ENCODE measurements at places on chromosomes 12 and 14.

GRCh38 chr12:28351414-28351813 is 161.2 kb downstream of the CCDC91 start:
- DNase-seq: no peak

DNA sequence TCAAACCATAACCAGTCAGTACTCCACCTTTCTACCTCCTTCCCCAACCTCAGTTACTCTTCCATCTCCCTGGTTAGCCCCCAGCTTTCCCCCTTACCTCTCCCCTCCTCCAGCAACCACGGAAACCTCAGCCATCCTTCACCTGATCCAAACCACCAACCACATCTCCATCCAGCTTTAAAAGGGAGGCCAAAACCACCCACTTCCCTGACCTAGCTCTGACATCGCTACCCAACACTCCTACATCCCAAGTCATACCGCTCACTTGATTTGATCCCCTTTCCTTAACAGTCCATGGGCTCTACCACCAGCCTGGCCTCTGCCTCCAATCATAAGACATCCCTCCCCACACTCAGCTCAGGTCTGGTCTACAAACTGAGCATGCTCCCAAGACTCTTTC is 1.5 kb downstream of the RAB35 start:
- DNase-seq: no peak

DNA sequence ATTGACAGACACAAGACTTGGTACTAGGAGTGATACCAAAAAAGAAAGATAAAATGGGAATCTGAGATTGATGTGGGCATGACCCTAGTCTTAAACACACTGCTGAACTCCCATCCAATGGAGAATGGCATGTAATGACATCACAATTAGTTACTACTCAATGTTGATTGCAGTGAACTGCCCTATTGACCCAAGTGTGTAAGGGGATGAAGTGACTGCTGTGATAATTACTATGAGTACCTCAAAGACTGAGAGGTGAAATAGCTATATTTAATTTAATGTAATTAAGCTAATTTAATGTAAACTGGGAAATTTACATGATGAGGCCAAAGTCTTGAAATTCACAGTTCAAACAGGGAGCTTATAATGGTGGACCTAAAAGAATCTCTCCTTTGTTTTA is at the start of gene ADAM20:
Gene ADAM20 (minus strand): TSS at position 101 of the 400 bp plus-strand sequence. CDS start 10,247 bp downstream, outside the sequence.
- DNase-seq: no peak

DNA sequence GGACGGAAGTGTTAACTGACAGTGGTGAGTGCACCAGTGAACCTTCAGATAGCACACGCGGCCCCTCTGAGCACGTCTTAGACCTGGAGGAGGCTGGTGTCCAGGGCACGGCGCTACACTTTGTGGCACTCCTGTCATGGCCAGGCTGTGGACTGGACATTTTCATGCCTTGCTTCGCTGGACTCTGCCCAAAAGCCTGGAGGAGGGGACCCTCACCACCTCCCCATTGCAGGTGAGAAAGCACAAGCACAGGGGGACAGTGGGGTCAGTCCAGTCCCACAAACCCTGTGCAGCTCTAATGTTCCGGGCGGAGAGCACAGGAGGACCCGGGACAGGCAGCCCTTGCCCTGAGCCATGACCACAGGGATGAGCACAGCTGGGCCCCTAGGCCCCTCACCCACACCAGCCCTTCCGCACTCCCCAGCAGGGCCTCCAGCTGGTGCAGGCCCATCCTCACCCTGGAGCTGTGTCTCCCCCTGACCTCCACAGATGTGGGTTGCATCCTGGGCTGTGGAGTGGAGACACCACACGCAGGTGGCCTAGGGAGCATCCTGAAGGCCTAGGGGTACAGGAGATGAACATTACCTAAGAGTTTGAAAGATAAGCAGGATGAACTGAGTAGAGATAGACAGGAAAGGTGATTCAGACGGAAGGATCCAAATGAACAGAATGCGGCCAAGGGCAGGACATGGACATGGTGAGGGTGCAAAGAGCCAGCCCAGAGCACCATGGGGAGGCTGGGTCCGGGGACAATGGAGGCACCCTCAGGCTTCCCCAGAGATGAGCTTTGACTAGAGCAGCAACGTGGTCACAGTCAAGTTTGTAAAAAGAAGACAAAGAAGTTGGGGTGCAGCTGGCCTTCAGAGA is 132.8 kb downstream of the BCL11B start:
- peak; percentile 75 for DNase-seq

DNA sequence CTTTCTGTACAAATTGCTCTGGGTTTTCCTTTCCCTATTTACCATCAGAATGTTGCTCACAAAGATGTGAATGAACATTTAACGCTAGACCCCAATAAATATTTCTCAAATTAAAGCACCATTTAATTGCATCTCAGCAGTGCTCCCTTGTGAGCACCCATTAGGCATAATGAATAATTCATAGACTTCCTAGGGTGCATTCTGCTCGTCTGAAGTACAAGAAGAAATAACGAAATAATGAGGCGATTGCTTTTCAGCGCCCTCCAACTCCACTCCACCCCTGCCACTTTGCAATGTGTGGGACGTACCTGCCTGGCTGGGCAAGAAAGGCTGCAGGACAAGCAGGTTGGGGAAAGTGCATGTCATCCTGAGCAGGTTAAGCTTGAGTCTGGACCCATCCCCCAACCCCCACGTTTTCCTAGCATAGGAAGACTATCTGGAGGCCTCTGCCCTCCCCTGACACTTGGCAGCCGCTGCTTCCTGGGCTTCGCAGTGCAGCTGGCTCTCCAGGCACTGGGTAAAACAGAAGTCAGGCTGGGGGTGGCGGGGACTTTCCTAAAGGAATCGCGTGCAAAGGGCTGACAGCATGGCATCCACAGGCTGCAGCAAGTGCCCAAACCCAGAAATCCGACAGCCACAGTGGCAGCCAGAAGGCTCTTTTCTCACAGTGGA is 253.7 kb downstream of the DUSP6 start:
- DNase-seq: no peak

DNA sequence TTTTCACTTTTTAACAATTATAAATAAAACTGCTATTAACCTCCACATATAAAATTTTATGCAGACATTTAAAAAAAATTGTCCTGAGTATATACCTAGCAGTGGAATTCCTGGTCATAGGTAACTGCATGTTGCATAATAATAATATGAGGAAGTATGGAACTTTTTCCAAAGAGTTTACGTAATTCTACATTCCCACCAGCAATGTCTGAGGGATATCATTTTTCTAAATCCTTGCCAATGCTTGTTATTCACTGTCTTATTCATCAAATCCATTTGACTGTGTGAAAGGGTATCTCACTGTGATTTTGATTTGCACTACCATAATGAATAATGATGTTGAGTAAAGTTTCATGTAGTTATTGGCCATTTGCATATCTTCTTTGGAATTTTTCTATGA is 393.8 kb downstream of the LRFN5 start:
- DNase-seq: no peak

DNA sequence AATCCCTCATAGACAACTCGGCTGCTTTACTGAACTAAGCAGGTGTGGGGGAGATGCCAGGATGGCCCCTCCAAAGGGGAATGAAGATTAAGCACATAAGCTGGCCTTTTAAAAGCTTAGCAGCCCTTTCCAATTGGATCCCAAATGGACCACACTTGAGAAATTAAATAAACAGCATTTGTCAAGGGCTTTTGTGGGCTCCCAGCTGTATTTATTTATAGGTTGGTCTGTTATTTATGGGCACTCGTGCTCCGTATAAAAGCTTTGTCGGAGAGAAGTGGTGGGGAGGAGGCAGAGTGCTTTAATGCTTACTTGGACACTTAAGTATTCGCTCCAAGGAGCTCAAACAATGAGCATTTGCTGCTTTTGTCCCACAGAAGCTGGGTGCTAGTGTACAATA is 580.2 kb downstream of the MED13L start:
- no peak for DNase-seq

- DNase-seq: no peak
These were observed 22.3 kb downstream of the SNW1 start for GRCh38 chr14:77738559-77739250.

DNA sequence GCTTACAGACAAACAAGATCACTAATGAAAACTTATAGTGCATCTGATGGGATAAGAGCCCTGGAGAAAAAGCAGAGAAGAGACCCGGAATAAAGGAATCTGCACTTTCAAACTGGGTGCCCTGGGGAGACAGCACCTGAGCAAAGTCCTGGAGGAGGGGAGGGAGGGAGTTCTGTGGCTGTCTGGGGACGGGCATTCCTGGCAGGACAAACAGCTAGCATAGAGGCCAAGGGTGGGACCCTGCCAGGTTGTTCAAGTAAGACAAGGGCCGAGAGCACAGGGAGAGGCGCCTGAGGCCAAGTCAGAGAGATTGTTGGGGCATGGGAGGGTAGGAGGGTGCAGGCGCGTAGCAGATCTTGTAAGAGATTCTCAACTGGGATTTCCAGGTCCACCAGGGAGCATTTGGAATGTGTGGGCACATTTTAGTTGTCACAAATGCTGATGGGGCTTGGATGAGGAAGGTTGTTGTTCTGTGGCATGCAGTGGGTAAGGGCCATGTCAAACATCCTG is 14.2 kb downstream of the IQSEC3 start:
- DNase-seq: no peak

- DNase-seq: no peak
These were observed 34.8 kb upstream of the INSM2 start for GRCh38 chr14:35499180-35499579.

GRCh38 chr12:15979096-15980092 is 68.3 kb downstream of the DERA start:
- DNase-seq: no peak

- no peak for DNase-seq
These were observed 93.8 kb downstream of the PTPRB start for GRCh38 chr12:70543444-70543843.

GRCh38 chr12:116299064-116299463 is 21.6 kb upstream of the MED13L start:
- DNase-seq: no peak

- DNase-seq: no peak
These were observed 609.9 kb upstream of the TMEM132C start for GRCh38 chr12:127657036-127657435.

DNA sequence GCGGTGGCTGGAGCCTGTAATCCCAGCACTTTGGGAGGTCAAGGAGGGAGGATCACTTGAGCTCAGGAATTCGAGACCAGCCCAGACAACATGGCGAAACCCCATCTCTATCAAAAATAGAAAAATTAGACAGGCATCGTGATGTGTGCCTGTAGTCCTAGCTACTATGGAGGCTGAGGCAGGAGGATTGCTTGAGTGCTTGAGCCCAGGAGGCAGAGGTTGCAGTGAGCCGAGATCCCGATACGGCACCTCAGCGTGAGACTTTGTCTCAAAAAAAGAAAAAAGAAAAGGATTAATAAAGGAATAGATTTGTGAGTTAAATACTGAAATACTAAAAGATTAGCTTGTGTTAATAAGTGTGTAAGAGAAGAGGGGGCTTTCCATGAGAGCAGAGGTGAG is 29.4 kb downstream of the RPGRIP1 start:
- no peak for DNase-seq

DNA sequence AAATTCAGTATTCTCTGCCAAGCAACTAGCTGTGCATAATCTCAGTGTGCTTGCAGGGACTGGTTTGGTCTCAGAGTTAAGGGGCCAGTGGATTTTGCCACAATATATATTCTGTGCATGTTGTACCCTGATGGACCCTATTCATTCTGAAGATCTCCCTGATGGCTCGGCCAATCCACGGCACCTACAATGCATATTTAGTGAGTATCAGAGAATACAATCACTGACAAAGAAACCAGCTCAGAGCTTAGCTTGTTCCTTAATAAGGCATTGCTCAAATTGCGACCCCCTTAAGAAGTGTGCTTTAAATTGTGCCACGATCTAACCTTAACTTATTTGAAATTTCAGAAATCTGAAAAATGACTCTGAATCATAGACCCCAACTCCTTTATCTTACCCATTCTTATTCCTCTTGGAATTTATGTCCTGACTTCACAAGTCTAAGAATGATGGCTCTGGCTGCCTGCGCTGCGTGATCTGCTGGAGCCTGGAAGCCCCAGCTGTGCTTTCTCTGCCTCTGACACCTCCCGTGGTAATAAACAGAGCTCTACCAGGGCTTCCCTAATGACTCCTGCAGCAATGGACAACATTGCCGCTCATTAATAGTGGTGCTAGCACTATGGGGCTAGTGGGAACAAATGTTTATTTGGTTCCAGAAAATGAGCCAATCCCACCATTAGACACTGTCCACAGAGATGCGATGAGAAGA is 9.0 kb upstream of the DCAF4 start:
- no peak for DNase-seq

DNA sequence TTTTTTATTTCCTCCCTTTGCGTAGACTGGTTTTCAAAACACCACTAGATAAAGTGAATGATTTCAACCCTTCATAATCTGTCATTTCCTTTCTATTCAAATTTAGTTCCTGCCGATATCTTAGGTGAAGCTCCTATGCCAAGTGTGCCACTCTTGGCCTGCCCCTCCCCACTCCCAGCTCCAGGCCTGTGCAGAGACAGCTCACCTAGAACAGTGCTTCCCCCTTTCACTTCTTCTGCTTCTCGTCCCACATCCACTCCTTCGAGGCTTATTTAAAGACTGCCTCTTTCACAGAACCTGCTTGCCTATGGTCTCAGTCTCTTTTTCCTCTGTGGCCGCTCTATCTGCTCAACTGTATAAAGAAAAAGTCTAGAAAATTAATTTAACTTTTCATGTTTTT is 473.8 kb downstream of the RAD51B start:
- no peak for DNase-seq

DNA sequence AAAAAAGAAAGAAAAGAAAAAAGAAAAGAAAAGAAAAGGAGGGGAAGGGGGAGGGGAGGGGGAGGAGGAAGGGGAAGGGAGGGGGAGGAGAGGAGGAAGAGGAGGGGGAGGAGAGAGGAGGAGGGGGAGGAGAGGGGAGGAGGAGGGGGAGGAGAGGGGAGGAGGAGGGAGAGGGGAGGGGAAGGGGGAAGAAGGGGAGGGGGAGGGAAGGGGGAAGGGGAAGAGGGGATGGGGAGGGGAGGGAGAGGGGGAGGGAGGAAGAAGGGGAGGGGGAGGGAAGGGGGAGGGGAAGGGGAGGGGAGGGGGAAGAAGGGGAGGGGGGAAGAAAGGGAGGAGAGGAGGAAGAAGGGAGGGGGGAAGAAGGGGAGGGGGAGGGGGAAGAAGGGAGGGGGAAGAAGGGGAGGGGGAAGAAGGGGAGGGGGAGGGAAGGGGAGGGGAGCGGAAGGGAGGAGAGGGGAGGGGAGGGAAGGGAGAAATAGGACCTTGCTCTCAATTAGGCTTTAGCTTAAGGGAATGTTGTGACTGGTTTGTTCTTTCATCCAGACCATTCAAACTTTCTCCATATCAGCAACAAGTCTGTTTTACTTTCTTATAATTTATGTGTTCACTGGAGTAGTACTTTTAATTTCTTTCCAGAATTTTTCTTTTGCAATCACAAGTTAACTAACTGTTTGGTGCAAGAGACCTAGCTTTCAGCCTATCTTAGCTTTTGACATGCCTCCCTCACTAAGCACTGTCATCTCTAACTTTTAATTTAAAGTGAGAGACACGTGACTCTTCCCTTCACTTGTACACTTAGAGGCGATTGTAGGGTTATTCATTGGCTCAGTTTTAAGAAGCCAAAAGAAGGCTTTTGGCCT is 76.5 kb upstream of the EGLN3 start:
- DNase-seq: no peak

DNA sequence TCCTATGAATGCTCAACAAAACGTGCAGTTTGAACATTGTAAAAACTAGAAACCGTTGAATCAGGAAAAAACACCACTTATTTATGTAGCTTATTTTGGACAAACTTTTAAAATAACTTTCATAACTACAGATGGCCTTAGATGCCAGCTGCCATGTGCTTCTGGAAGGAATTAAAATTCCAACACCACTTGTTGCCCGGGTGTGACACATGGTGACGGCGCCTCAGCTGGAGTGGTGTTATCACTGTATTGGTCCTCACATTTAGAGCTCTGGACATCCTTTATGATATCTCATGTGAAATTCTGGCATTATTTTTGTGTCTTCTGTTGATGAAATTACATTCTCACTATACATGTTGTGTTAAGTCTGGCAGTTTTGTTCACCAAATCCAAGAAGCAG is 211.0 kb downstream of the IPO8 start:
- no peak for DNase-seq
